ENCODE measurements at places on chromosomes 13 and 19.

DNA sequence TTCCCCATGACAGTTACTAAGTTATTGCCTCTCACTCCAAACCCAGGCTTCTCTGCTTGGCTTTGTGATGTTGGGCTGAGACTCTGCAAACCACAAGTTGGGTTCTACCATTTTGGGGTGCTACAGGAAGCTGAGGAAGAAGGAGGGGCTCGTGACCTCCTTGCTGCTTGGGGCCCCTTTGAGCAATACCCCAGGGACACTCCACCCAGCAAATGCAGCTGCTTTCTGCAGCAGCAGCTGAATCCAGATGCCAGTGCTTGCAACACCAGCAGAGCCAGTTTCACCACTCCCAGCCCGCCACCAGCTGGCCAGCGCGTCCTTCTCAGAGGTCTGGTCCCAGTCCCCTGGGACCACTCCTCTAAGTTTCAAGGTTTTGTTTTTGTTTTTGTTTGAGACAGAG is 22.0 kb upstream of the UBAC2 start:
- H3K4me1 ChIP-seq: peaks cover 4% of the 10 kb centered on the region
- no peaks in the 10 kb centered on the region for H3K27me3 ChIP-seq
- DNase-seq: no peak
- no peaks in the 10 kb centered on the region for H3K36me3 ChIP-seq
- no peak overlapping the region for H3K27ac ChIP-seq
- no peak overlapping the region for H3K4me3 ChIP-seq

DNA sequence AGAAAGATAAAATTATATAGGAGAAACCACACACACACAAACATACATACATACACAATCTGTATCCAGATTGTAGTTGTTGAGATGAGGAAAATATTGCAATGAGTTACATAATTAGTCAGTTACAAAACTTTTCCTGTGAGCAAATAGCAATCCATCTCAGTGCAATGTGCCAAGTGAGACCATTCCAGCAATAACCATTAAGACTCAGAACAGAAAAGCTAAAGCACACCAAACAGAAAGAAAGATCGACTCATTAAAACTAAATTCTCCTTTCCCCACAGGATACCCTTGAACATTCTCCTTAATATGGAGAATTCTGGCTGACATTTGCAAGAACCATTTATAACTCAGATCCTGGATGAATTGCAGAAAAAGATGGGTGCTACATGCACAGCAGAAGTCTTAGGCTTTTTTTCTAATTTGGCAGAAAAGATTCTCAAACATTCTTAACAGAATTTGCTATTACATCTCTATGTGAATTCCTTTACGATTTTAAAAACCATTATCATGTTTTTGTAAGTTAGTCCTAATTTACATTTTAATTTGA is 1341.2 kb upstream of the SPRY2 start:
- H3K36me3 ChIP-seq: no peaks in the 10 kb centered on the region
- no peaks in the 10 kb centered on the region for H3K27me3 ChIP-seq
- no peak overlapping the region for H3K4me3 ChIP-seq
- H3K27ac ChIP-seq: no peak overlapping the region
- no peaks in the 10 kb centered on the region for H3K4me1 ChIP-seq

GRCh38 chr19:40813182-40813581 is 14.2 kb downstream of the EGLN2 start:
- no peak overlapping the region for H3K27ac ChIP-seq
- H3K27me3 ChIP-seq: no peaks in the 10 kb centered on the region
- no peak overlapping the region for H3K4me3 ChIP-seq
- H3K4me1 ChIP-seq: peaks cover 2% of the 10 kb centered on the region
- DNase-seq: no peak

DNA sequence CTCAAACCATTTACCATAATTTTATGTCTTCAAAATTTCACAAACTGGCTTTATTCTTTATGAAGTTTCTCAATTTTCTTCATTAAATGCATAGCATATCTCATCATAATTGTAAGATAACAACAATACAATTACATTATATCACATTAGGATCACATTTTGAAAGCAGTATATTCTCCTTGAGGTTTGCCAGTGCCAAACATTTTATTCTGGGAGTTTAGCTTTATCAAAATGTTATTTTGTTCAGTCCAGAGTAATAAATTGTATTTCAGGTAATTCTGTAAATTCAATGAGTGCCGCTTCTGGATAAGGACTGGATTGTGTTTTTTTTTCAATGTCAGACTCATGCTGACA is 234.6 kb upstream of the MIR17HG start:
- no peak overlapping the region for H3K4me3 ChIP-seq
- H3K27ac ChIP-seq: no peak overlapping the region
- no peaks in the 10 kb centered on the region for H3K4me1 ChIP-seq
- no peak for DNase-seq
- peaks cover 17% of the 10 kb centered on the region for H3K27me3 ChIP-seq

DNA sequence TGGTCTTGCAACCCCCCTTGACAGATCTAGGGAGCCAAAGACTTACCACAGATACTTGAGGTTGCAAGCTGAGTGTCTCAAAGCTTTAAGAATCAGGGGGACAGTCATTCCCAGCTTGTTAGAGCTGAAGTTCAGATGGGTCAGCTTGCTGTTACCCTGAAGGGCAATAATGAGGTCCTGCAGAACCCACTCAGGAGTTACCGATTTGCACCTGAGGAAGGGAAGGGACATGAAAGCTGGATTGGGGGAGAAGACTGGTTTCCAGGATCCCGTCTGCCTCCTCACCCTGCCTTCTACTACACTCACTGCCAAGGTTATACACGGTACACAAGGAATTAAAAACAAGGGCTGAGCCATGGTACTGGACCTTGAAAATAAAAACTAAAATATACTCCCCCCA is 24.4 kb downstream of the NLRP13 start:
- H3K36me3 ChIP-seq: no peaks in the 10 kb centered on the region
- no peaks in the 10 kb centered on the region for H3K27me3 ChIP-seq
- no peaks in the 10 kb centered on the region for H3K4me1 ChIP-seq
- H3K27ac ChIP-seq: no peak overlapping the region

- H3K4me1 ChIP-seq: no peaks in the 10 kb centered on the region
- no peaks in the 10 kb centered on the region for H3K27me3 ChIP-seq
- H3K27ac ChIP-seq: no peak overlapping the region
Measured at GRCh38 chr19:547836-548720, 4.2 kb downstream of the GZMM start.

Measured in RWPE2 (cell line).